Activated CD4-positive, alpha-beta T cell treated with anti-CD3 and anti-CD28 coated beads, Interleukin-2, amount 50 U/mL, for 1 hour (primary cell): ENCODE measurements at places on chromosomes 4 and X.

DNA sequence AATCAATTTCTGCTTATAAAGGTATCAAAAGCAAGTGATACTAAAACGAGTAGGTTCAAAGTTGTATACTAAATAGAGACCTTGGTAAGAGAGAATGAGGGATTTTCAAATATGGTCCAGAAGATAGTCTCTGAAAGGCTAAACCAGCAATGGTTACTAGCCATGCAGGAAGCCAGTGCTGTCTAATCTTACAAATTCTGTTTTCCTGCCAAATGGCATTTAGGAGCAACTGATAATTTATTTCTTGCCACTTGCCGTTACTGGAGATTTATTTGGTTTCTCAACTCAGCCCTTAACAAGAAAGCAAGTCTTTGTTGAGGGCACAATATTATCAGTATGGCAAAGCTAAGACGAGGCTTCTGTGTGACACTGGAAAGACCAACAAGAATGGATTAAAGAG lies 47.2 kb downstream of the MAP7D3 start:
- no peak for DNase-seq

DNA sequence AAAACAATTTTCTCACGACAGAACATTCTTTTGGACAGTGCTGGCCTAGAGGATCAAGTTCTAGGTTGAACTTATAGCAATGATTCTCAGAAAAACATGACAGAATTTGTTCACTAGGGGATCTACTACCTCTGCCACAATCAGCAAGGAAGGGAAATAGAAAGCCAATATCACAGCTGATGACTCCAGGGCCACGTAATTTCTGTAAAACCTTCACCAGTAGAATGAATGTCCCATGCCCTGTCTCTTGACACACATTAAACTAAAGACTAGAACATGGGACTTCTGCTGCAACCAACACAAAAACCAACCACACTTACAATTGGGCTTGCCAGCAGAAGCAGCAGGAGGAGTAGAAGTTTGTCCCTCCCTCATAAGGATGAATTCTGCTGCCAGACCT lies 86.0 kb upstream of the NPFFR2 start:
- no peak for DNase-seq

GRCh38 chr4:79764120-79764519 lies 308.9 kb downstream of the ANTXR2 start:
- no peak for DNase-seq

GRCh38 chrX:97416461-97416860 lies 532.8 kb downstream of the RPA4 start:
- no peak for DNase-seq

DNA sequence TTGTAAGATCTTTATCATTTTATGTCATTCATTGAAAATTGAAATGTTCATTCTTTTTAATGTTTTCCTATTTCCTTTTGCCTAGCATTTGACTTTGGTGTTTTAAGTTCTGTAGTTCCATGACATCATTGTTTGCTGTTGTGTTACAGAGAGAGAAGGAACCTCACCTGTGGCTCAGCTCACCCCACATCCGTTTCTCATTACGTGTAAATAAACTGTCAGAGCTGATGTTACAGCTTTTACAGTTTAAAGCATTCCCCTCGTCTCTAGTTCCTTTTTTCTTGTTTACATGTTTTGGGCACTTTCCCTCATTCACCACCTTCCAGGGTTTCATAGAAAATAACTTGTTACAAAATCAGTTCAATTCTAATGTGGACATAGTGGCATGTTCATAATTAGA lies 137.2 kb downstream of the FNIP2 start:
- no peak for DNase-seq

GRCh38 chr4:5036239-5036638 lies 15.0 kb upstream of the STK32B start:
- no peak for DNase-seq

- DNase-seq: no peak
These were observed 2.7 kb downstream of the UTP14A start for GRCh38 chrX:129908636-129909035.

DNA sequence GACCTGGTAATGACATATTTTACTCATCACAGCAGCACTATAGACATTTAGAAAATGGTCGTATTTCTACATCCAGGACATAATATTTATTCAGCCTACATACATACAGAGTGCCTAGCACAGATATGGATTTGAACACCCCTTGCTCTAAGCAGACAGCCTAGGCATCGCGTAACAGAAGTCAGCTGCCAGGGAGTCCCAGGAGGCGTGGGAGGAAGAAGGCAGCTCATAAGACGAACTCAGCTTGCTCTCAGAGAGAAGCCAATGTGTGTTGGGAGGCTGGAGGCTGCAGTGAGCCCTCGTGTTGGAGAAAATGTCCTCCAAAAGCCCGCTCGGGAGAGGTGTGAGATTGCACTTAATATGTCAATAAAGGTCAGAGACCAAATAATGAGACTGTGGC lies 131.6 kb downstream of the BCOR start:
- no peak for DNase-seq

- no peak for DNase-seq
These were observed 18.3 kb downstream of the GAB3 start for GRCh38 chrX:154732421-154733065.

- no peak for DNase-seq
These were observed 112.3 kb upstream of the BCOR start for GRCh38 chrX:40209951-40210617.

GRCh38 chr4:81746071-81746470 lies 274.4 kb upstream of the RASGEF1B start:
- no peak for DNase-seq

DNA sequence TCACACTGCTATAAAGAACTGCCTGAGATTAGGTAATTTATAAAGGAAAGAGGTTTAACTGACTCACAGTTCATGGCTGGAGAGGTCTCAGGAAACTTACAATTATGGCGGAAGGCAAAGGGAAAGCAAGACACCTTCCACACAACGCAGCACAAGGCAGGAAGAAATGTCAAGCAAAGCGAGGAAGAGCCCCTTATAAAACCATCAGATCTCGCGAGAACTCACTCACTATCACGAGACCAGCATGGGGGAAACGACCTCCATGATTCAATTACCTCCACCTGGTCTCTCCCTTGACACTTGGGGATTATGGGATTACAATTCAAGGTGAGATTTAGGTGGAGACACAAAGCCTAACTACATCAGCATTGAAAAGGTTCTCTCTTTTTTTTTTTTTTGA lies 39.6 kb downstream of the PALLD start:
- no peak for DNase-seq

DNA sequence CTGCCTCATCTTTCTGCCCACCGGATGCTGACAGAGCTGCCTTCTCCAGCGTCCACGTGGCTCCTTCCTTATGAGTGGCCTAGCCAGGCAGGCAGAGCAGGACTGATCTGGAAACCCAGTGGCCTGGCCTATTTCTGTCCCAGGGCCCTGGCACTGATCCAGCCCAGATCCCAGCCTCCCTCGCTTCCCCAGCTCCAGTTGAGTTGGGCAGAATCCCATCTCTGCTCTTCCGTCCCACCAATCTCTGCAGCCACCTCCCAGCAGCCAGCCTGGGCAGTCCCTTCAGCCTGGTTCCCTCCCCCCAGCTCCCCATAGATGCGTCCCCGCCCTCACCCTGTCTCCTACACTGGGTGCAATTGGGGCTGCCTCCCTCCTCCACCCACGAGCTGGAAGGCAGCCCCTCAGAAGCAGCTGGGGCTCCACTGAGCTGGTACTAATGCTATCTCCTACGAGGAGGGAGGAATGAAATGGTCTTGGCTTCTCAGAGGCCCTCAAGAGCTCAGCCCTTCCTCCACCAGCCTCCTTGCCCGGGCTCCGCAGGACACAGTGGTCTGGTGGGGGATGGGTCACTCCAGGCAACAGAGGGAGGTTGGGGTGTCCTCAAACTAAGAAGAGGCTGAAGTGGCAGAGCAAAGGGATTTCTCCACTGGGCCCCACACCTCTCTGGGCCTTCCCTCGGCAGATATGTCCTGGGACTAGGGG lies 94.2 kb downstream of the PJA1 start:
- DNase-seq: no peak

GRCh38 chrX:133444952-133445831 lies 29.9 kb upstream of the GPC4 start:
- no peak for DNase-seq

- DNase-seq: no peak
These were observed 461.4 kb downstream of the NAF1 start for GRCh38 chr4:162705130-162705803.

- DNase-seq: no peak
These were observed 6.3 kb upstream of the OTUD4 start for GRCh38 chr4:145186729-145187128.

DNA sequence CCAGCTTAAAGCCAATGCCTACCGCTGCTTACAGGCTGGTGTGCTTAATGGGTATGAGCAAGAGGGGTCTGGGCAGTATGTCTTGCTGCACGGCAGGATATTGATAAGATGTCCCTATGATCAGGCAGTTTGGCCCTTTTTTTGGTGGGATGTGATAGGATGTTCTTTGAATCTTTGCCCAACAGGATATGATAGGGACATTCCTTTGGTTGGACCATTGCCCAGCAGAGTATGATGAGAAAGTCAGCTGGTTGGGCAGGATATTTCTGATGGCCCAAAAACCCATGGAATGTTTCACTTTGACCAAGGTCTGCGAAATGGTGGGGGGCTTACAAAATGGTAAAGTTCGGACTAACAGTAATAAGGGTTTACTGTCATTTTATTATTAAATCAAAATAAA lies 1060.6 kb downstream of the STIM2 start:
- DNase-seq: no peak

- DNase-seq: no peak
These were observed 34.1 kb downstream of the SETD7 start for GRCh38 chr4:139521754-139522401.

- DNase-seq: no peak
These were observed 91.4 kb downstream of the KLHL13 start for GRCh38 chrX:118025226-118025625.

GRCh38 chr4:88803600-88804096 lies 106.0 kb upstream of the NAP1L5 start:
- no peak for DNase-seq

DNA sequence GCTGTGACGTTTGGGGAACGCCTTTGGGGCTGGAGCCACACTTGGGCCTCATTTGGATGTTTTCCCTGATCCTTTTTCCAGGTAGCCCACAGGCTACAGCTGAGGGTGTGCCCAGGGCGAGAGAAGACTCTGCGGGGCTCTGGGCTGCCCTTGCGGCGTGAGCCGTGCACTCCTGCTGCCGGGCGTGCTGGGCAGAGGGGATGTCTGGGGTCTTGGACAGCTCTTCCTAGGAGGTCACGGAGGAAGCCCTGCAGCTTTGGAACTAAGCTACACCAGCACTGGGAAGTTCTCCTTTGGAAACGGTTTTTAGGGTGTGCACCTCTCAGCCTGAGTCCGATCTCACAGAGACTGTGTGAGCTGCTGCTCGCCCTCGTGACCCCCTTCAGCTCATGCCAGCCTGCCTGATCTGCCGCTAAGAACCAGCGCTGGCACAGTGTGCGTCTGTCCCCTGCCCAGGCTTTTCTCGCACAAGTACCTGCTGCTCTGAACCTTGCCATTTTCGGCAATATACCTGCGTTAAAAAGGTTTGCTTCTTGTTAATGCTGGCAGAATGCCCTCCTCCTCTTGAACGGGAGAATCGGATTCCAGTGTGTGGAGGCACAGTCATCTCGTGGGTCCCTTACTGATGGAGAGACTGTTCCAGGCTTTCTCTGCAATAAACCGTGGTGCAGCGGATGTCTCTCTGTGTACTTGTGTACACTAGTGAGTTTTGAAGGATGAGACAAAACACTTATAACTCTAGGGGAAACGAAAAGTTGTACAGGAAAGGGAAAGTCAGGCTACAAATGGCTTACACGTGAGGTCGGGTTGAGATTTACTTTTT lies 14.3 kb downstream of the MSANTD1 start:
- no peak for DNase-seq

DNA sequence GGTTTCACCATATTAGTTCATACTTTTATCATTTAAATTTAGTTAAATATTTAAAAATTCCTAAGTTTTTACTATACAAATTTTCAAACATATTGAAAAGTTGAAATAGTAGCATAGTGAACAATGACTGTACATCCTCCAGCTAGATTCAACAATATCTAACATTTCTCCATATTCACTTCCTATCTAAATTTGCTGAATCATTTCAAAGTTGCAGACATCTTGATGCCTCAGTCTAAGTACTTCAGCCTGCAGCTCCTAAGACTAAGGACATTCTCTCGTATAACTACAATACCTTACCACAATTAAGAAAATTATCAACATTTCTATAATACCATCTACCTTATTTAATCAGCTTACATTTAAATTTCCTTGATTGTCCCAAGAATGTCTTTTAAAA lies 132.7 kb downstream of the TMEM164 start:
- DNase-seq: no peak

- DNase-seq: no peak
These were observed 26.0 kb downstream of the TKTL1 start for GRCh38 chrX:154321594-154321993.

DNA sequence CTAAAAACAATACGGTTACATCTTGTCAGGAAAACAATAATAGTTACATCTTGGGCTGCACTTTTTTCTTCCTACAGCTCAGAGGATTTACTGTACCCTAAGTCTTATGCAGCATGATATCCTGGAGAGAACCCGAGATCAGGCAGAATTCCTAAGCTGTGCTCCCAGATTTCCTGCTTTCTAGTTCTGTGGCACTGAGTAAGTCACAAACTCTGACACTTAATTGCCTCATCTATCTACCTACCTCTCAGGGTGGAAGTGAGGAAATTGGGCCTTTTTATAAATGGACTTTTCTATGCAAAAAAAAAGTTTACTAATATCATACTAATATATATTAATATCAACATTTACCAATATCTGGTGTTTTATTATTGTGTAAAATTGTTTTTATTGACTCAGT lies 438.5 kb downstream of the INPP4B start:
- DNase-seq: no peak

DNA sequence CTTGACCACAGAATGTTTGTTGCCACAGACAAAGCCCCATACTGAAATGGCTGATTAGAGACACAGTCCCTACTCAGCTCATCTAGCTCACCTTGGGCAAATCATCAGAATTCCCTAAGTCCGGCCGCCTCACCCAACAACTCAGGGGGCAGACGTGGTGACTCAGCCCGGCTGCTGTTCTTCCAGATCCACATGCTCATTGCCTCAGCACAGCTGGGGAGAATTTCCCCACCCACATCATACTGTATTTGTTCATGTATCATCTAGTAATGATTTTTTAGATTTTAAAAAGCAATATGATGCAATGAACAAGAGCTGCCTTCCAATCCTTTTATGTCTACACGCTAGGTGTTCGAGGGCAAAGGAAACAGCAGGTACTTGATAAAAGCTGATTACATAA lies 333.8 kb upstream of the TENM3 start:
- no peak for DNase-seq
